ENCODE measurements at places on chromosomes 3 and 15.

GRCh38 chr3:67033079-67033478 is 35.0 kb downstream of the KBTBD8 start:
- no peak for DNase-seq

- no peak for DNase-seq
These were observed 39.5 kb upstream of the C3orf80 start for GRCh38 chr3:160185751-160186150.

- DNase-seq = no peak
These were observed 4.7 kb downstream of the ZIC1 start for GRCh38 chr3:147413686-147414389.

- no peak for DNase-seq
These were observed 80.5 kb downstream of the CRTC3 start for GRCh38 chr15:90610190-90610589.

GRCh38 chr3:72214066-72214951 is 429.4 kb upstream of the PROK2 start:
- no peak for DNase-seq

DNA sequence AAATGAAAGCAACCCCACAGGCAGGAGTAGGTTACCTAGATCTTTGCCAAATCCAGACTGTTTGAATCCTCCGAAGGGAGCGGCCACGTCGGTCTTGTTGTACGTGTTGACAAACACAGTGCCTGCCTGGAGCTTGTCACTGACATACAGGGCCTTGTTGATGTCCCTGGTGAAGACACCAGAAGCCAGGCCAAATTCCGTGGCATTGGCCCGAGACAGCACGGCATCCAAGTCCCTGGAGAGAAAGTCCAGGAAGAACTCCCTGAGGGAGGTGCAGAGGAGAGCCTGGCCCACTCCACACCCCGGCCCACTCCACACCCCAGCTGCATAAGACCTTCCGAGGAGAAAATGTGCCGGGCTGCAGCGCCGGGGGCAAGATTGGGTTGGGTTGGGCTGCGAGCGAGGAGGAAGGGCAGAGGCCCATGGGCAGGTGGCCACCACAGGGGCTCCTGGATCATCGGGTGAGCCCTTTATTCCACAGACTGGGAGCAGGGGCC is 21.8 kb upstream of the SLC41A3 start:
- DNase-seq = no peak

- DNase-seq = no peak
These were observed 11.3 kb upstream of the ARHGEF3 start for GRCh38 chr3:56812754-56813652.

- no peak for DNase-seq
These were observed 45.8 kb downstream of the PARP15 start for GRCh38 chr3:122623031-122623829.

GRCh38 chr3:170692720-170693119 is 106.8 kb upstream of the SLC7A14 start:
- no peak for DNase-seq

DNA sequence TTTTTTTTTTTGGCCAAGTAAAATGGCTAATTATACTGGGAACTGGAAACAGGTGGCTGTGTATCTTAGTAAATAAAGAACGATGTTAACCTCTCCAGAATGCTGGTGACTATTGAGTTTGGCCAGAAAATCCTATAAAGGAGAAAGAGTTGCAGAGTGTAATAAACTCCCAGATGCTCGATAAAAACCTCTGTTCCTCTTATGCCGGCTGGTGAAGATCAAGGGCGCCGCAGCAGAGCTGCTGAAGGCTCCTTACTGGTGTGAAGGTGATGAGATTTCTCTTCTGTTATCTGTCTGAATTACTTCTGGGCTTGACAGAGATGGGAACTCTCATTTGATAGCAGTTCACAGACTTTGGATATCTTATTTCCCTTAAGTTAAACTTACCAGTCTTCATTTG is 104.6 kb downstream of the PTPRG start:
- DNase-seq = no peak

DNA sequence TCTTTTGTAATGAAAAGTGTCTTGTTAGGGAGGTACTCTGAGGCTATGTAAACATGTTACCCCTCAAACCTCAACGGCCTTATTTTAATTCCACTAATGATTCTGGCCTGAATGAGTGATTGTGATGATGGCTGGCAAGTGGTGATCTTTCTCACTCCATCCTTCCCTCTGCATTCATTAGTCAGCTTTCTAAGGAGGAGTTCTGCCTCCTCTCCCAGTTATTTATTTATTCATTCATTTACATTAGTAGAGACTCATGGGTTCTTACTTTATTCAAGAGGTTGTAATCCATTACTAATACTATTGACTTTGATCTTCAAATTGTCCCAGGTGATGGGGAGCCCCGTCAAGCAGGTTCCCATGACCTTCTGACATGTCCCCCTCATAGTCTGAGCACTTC is 35.3 kb downstream of the GNB5 start:
- DNase-seq = no peak

DNA sequence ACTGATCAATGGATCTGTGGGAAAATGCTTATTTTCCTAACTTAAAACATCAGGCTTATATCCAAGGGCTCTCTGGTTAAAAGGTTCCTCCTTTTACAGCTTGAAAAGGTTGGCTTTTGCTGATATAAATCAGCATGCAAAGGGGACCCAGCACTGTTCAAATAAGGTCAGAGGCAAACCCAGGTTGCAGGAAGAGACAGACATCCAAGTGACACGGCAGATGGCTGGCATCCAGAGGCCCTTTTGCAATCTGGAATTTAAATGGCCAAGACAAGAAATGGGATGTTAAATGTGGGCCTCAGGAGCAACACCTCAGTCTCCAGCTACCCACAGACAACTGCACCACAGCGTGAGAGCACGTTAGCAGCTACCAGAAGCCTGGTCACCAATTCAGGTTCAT is 6.3 kb downstream of the SH3BP5 start:
- DNase-seq = no peak

GRCh38 chr3:76078101-76078500 is 292.8 kb upstream of the ZNF717 start:
- DNase-seq = no peak

- DNase-seq = no peak
These were observed 177.6 kb downstream of the KCNAB1 start for GRCh38 chr3:156298014-156298413.

GRCh38 chr3:95539950-95540483 is 1274.4 kb upstream of the EPHA6 start:
- DNase-seq = no peak

DNA sequence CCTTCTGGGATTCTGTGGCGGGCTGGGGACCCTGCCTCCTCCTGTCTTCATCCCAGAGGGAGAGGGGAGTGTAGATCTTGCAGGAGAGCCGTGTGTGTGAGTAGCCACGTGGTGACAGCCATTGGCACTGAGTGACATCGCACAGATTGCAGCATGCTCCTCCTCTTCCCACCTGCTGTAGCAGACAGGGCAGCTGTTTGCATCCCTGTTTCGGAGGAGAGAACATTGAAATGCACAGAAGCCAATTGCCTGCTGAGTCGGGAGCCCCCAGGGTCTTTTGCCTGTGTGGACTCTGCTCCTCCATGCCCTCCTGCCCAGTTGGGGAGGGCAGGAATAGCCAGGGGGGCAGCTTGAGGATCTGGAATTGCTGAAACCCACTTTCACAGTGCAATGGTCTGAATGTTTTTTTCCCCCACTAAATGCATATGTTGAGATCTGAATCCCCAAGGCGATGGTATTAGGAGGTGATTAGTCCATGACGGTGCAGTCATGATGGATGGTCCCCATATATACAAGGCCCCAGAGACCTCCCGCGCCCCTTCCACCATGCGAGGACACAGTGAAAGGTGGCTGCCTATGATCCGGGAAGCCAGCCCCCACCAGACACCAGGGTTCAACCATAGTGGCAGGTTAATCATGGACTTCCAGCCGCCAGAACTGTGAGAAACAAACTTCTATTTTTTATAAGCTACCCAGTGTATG is 66.8 kb downstream of the CHRNA7 start:
- DNase-seq = no peak

DNA sequence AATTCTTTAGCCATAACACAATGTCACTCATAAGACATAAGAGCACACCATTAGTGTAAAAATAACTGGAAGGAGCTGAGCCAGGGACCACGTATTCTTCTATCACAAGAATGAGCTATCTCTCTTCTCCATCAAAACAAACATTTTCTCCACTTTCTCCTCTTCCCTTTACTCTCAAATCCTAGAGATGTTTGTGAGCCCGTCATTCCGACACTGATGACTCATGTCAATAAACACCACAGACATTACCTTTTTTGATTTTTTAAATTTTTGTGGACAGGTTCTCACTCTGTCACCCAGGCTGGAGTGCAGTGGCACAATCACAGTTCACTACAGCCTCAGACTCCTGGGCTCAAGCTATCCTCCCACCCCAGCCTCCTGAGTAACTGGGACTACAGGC is 86.6 kb downstream of the MEX3B start:
- DNase-seq = no peak

DNA sequence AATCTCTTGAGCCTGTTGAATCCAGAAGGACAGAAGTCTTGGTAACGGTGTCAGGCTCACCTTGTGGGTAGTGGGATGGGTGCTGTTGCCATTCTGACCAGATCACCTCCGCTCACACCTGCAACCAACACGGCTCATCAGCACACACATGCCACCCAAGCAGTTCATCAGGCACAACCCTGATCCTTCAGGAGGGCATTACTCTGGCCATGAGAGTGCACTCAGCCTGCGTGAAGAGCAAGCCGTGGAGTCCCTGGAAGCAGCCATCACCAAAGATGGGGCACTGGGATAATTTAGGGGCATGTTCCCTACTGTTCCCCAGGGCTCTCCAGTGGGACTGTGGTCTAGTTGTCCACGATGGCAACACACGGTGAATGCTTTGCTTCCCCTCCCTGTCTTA is 120.5 kb downstream of the SHQ1 start:
- DNase-seq = no peak

- DNase-seq = no peak
These were observed 72.4 kb downstream of the SENP2 start for GRCh38 chr3:185658504-185658912.

DNA sequence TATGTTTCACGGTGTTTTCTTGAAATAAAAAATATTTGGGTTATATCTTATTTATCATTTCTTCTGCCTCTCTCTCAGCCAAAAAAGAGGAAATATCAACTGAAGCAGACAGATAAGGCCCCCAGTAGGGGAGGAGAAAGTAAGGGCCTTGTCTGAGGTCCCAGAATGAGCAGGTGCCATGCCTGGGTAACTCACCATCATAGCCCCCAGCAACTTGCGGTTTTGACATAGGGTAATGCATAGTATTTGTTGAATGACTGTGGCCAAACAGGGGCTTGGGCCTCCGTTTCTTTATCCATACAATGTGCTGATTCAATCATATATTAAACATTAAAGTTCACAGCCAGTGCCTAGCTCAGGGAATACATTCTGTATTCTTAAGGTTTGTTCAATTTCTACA is 119.6 kb downstream of the ABI3BP start:
- DNase-seq = no peak

DNA sequence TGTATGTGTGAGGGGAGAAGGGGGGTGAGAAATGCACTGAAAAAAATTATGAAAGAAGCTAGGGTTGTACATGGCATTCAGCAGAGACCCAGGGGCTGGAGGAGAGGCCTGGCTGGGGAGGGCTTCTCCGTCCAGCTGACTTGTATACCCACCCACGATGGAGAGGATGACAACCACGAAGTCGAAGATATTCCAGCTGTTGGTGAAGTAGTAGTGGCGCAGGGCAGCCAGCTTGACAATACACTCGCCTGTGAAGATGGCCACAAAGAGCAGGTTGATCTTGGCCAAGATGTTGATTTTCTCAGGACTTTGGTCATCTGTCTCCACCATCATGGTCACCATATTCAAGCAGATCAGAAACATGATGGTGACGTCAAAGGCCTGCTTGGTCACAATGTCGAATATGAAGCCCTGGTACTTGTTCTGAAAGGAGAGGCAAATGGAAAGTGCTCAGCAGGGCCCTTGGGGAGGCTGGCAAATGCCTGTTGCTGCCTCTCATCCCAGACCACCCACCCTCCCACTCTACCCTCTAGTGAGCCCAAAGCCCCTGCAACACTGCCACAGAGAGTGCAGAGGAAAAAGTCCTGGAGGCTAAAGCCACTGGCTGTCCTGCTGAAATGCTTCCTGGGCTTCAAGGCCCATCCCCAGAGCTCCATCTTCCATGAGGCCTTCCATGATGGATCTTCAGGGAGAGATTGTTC is 58.1 kb downstream of the EXOG start:
- DNase-seq = no peak

GRCh38 chr15:70140543-70141375 is 43.0 kb upstream of the TLE3 start:
- DNase-seq = no peak

GRCh38 chr15:58582160-58582559 is 150.4 kb downstream of the LIPC start:
- no peak for DNase-seq

DNA sequence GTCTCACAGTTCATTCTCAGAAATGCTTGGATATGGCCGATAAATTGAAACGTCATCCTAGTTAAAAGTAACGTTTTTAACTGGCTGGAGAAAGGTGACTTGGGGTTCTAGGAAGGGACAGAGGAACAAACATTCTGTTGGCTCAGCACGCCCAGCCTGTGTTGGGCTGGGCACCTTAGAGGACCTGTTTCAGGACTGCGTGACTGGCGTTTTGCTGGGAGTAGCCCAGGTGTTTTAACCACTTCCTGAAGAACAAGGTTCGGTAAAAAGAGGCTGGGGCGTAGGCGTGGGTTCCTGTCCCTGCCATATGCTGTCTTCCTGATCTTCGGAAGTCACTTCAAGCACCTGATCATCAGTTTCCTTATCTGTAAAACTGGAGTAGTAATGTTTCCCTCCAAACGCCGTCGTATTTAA is 1.1 kb upstream of the TLNRD1 start:
- DNase-seq = no peak

GRCh38 chr3:46017720-46018119 is 9.6 kb downstream of the XCR1 start:
- no peak for DNase-seq

- peak; percentile 63 for DNase-seq
These were observed 788 bp upstream of the WDR73 start for GRCh38 chr15:84654689-84655453.

DNA sequence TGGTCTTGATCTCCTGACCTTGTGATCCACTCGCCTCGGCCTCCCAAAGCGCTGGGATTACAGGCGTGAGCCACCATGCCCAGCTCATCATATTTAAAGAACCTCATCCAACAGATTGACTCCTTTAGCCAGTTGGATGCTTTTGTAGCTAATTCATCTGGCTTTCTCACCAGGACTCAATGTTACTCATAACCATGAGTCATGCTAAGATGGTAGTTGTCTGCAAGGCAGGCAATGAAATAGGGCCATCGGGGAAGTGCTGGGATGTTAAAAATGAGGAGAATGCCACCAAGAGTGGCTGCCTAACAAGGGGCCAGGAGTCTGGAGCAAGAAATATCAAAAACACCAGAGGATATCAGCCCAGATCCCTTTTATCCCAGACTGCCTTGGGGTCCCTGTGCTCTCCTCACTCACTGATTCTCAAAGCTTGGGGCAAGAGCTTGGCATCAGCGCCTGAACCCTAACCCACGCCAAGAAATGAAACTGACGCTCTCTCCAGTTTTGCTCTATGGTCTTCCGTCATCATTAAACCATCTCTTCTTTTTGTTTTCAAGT is 7.4 kb upstream of the PCOLCE2 start:
- no peak for DNase-seq

DNA sequence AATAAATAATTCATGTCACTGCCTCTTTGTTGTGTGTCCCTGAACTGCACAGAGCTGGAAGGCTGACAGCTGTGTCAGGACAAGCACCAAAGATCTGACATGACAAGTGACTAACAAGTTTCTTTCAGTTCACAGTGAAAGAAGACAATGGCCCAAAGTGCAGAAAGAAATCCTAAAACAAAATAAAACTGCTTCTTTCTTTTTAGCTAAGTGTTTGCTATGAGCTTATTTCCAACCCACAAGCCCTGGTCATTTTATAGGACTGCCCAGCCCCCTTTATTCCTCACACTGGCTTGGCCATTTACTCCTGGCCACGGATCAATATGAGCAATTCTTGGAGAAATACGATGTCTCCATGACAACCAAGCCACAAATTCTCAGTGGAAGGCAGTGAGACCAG is 238.5 kb downstream of the WDR72 start:
- DNase-seq = no peak
